NCI-H1436 treated with DMSO at 0.1 percent for 48 hours (cell line): ENCODE measurements at places on chromosomes 5 and 9.

GRCh38 chr5:40774623-40775022 is 18.9 kb upstream of the TTC33 start:
- DNase-seq: no peak

GRCh38 chr9:89916001-89916597 is 311.3 kb downstream of the GADD45G start:
- DNase-seq: no peak

DNA sequence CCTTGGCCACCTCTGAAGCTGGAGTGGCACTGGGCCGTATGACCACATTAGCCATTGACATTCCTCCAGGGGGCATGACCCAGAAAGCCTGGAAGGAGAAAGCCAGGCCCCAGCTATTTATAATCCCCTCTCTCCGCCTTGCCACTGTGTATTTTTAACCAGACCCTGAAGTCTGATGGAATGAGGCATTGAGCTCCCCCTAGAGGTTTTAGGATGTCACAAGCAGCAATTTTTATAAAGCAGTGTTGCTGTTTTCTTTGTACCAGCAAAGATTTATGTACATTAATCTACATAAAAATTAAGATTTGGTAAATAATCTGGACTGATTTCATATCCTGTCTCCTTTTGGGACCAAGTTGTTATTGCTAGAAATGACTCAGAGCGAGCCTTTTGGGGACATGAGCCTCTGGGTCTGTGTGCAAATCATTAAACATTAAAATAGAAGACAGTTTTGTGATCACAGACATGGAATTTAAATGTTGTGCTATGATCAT is 127.1 kb downstream of the TRIO start:
- DNase-seq: no peak

GRCh38 chr9:108434036-108434435 is 421.8 kb downstream of the ACTL7B start:
- no peak for DNase-seq

GRCh38 chr5:16726538-16726946 is 109.7 kb upstream of the RETREG1 start:
- DNase-seq: no peak

DNA sequence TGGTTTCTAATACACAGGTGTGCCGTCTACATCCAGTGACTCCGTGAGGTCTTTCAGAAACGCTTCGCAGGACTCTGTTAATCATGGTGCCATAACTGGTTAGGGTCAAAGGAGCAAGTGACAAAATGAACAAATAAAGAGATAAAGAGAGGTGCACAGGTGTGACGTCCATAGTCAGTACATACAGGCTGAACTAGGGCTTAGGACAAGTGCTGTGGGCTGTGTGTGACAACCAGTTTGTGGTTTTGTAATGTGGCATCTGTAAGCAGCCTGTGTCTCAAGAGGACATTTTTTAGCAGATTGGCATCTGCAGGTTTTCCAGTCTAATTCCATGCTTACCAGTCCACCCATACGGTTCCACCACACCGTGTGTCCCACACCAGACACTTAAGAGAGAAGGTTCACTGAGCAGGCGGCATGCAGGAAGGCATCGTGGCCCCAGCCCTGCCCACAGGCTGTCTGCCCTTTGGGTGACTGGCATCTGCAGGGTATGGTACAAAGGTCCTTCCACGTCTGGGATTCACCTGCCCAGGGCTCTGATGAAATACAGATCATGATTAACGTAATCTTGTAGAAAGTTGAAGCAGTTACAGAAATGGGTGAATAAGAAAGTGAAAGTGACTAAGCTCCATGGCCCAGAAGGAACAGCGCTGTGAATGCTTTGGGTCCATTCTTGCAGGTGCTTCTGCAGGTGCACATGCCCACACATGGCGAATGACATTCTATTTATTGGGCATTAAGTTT is 26.9 kb downstream of the SRD5A1 start:
- DNase-seq: no peak

GRCh38 chr5:10466446-10467073 is 24.9 kb downstream of the ROPN1L start:
- no peak for DNase-seq

DNA sequence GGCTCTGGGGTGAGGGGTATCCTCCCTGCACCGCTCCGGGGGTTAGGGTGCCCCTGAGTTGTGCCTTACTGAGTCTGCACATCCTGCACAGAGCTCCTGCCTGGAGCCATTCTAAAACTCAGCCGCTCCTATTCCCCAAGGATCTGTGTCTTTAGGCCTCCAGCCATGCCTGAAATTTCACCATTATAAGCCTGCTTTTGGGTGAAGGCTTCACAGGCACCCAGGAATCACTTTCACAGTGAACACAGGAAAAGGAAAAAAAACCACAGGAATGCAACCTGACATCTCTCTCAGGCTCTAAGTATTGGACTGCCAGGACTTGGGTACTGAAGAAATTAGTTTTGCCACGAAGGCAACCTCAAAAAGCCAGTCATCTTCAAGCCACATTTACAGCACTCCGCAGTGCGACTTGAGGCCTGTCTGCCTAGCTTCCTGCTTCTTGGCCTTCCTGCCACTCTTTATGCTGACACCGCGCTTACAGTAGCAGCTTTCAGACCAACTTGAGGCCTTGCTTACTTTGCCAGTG is 30.9 kb downstream of the GALNT10 start:
- DNase-seq: no peak

DNA sequence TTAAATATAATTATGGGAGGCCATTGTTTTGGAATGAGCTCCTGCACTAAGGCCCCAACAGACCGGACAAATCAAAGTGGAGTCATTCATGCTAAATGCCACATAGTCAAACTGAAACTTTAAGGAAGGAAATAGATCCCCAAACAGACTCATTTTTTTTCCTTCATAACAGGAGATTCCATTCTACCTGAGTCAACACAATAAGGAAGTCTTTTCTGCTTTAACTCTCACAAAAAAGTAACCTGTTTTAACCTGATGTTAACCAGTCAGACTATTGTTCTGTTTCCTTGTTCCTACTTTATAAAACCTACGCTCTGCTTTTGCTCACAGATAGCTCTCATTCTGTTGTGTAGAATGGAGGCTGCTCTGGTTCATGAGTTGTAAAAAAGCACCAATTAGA is 234.9 kb downstream of the YTHDC2 start:
- DNase-seq: no peak

DNA sequence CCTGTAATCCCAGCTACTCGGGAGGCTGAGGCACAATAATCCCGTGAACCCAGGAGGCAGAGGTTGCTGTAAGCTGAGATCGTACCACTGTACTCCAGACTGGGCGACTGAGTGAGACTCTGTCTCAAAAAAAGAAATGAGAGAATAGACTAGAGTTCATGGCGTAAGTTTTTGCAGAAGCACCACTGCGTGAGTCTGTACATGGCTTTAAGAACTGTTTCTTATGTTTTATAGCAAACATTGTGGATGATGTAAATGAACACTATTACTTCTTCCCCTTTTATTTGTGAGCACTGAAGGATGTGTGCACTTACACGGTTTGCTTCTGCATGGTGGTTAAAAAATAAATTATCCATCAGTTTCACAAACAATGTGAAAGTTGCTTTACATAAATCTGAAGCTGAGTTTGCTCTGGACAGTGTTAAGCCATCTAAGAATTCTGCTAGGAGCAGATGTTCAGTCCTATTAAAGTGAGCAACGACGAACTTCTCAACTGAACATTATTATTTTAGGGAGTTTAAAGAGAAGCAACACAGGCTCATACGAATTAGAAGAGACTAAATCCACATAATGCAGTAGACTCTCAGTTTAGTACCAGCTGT is 52.5 kb downstream of the ZFAND5 start:
- DNase-seq: no peak

DNA sequence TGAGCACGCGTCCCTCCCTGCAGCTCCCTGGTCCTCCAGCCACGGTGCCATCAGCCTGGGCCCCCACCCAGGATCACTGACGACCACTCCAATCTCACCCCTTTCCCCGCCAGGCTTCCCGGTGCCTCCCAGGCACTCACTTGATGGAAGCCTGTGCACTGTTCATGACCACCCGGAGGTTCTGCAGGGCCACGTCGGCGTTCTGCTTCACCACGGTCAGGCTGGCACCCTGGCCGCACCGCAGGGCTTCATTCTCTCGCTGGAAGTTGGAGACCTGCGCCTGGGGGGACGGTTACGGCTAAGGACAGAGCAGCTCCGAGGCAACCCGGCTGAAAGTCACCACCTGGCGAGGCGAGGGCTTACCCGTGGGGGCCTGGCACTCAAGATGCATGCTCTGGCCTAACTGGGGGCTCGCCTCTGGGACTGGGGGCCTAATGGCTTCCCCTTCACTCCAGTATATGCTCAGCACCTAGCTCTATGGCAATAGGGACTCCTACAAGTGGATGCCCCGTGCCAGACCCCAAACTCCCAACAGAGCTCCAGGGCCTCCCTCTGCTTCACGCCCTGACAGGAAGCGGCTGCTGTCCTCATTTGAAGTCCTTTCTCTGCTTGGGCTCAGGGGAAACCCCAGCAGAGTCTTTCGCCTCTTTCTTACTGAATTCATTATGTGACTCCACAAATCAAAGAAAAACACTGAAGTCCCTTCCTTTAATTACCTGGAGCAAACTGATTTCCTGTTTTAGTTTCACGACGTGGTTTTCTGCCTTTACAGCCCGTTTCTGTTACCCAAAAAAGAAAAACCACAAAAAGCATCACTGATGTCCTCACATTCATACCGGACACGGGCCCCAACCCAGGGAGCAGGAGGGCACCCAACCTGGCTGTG is 4.2 kb upstream of the SNAPC4 start:
- DNase-seq: no peak

DNA sequence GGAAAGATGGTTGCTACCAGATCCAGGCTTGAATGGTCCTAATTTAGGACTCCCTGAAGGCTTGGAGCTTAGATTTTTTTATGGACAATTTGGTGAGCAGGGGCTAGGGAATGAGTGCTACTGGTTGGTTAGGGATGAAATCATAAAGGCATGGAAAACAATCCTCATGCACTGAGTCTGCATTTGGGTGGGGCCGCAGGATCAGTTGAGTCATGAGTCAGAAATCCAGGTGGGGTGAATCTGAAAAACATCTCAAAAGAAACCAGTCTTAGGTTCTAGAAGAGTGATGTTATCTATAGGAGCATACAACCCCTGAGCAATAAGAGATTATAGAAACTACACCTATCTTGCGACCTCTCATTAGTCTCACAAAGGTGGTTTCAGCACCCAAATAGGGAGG is 300.0 kb downstream of the KIF4B start:
- no peak for DNase-seq

GRCh38 chr9:119117409-119117808 is 251.8 kb downstream of the BRINP1 start:
- DNase-seq: no peak

DNA sequence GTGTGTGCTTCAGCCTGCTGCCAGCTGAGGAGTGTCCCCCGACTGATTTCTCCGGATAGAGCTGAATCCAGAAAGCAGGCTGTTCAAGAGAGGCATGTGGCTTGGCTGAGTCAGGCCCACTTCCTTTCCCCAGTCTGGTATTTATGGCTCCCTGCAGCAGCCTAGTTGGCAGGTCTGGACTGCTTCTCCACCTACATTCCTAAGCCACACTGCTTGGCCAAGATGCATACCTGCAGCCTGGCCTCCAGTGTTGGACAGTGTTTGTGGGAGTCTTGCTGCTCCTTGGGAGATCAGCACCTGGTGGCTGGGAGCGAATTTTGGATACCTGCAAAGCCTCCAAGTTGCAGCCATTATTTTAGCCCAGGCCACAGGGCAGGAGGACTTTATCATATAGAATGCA is 670.8 kb downstream of the ACTL7B start:
- DNase-seq: no peak

- no peak for DNase-seq
These were observed 1068.6 kb downstream of the TAF11L14 start for GRCh38 chr5:18702821-18703220.

DNA sequence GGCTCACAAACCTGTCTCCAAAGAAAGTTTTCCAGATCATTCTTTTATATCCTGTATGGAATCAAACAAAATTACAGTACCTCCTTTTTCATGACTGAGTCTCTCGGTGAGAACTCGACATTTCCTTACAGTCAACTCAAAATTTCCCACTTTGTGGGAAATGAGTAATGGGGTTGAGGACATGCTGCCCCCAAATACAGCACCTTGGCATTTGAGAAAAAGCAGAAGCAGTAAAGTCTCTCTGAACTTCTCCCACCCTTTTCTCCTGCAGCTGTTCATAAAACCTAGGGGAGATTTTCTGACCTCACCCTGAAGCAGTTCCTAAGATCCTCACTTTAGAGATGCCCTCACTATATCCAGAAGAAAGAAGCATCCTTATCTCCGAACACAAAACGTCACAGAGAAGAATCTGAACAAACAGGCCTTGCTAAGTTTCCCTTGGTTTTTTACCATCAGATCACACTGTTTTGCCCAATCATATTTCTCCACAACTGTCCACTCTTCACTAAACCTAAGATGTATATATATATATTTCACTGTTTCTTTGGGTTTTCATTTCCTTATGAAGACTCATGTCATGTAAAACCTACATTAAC is 96.1 kb upstream of the APC start:
- no peak for DNase-seq

DNA sequence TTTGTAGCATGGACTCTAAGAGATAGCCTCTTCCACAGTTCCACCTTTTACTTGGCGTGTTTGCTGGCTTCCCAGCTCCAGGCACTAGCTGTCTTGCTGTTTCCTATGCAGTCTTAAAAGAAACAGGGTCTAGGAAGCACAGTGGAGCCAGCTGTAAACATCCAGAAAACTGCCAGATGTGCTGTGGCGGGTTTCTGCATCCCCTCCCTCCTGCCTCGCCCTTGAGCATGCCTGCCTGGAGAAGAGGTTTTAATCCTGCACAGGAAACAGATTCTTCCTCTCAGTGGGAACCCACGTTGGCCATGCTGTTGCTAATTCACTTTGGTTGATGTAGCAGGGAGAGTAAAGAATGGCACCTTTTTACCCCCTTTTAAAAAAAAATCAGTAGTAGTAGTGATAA is 121.3 kb downstream of the RPS23 start:
- no peak for DNase-seq

- DNase-seq: no peak
These were observed 1443.0 kb upstream of the CDH6 start for GRCh38 chr5:29750453-29750852.

DNA sequence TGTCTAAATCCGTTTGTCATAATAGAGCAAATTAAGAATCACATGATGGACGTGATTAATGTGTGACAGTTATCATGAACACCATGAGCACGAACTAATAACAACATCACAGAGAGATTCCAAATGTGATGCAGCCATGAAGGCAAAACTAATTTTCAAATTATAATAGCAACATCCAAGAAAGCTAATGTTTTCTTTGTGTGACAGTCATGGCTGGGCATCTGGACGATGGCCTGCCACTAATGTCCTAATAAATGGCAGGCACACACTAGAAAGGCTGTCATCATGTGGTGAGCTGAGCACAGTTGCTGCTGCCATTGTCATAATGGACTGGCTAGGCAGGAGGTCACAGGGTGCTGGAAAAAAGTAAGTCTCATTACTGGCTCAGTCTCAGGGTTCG is 280.0 kb upstream of the EFNA5 start:
- no peak for DNase-seq

GRCh38 chr9:126413391-126414068 is 86.9 kb downstream of the MVB12B start:
- no peak for DNase-seq
